SJSA1 (cell line): ENCODE measurements at places on chromosomes 2 and 18.
A peak's percentile ranks its signal among the peaks of the same experiment; 100 is the strongest.

- no peak for DNase-seq
These were observed 111.7 kb upstream of the CYRIA start for GRCh38 chr2:16777123-16777870.

GRCh38 chr2:136306836-136307235 is 188.9 kb upstream of the CXCR4 start:
- DNase-seq: no peak

- no peak for DNase-seq
These were observed 2115.5 kb upstream of the CELF4 start for GRCh38 chr18:39681061-39681460.

DNA sequence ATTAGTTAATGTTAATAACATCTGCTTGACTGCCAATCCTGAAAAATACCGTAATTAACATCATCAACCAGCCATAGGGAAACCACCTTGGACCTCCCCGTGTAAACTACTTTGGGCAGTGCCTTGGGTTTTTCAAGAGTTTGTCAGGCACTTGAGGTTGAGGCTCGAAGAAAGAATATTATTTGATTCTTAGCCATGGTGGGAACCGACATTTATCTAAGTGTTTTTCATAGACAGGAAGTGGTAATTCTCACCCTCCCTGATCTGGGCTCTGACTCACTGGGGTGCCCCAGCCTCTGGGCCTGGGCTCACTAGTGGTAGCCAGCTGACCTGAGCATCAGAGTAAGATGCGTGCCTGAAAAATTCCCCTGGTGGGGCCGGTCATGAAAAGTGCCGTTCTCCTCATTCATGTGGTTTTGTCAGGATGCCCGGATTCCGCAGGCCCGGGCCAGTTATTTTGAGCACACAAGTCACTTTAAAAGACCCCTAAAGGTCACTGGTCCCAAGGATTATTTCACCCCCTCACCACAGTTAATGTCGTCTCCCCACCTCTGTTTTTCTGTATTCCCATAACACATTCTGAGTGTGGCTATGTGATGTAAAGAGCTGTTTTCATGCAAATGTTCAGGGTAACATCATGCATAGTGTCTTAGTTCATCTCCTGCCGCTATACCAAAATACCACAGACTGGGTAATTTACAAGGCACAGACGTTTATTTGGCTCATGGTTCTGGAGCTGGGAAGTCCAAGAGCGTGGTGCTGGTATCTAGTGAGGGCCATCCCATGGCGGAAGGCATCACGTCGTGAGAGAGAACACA is 21.6 kb upstream of the SPATA3 start:
- DNase-seq: peak; percentile 92

GRCh38 chr2:218024871-218025270 is 22.1 kb upstream of the TNS1 start:
- DNase-seq: no peak

DNA sequence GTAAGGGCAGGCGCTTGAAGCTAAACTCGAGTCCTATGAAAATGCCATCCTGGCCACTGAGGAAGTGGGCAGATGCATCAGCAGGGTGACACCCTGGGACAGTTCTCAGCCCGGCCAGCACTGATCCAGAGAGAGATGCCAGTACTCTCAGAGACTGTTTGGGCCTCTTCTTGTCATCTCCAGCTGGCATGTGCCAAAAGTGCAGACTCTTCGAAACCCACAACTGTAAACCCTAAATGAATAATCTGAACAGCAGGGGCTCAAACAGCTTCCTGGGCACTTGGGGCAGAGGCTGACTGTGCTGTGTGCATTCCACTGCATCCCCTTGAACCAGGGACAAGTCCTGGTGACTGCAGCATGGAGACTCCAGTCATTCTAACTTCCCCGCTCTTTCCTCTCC is 204.2 kb upstream of the SMAD2 start:
- no peak for DNase-seq

DNA sequence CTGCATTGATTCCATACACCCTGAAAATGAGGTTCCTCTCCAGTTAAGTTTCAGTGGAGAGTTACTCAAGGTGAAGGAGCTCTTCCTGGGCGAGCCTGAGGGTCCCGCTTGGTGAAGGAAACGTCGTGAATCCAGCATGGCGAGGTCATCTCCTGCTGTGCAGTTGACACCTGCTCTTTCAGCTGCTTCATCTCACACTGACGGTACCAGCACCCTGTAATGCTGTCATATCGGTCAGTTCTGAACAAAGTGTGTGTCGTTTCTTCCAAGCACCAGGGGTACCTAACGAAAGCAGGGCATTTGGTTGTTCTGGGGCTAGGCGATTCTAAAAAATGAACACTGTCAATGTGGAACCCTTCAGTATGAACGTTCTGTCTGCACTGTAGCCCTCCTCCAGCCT is 52.6 kb downstream of the ITGB1BP1 start:
- no peak for DNase-seq

DNA sequence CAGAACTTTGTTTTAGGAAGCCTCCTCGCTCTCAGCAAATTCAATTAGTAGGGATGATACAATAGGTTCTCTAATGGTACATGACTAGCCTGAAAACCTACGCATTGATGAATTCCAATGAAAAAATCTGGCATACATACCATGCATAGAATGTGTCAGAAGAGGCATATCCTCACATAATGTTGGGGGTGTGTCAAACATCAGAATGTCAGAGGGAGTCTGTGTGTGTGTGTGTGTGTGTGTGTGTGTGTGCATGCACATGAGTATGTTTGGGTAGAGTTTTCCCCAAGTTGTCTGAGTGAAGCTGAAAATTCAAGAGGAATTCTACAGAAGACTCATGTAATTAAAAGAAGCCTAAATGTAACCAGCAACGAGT is 78.5 kb downstream of the FIGN start:
- DNase-seq: no peak

DNA sequence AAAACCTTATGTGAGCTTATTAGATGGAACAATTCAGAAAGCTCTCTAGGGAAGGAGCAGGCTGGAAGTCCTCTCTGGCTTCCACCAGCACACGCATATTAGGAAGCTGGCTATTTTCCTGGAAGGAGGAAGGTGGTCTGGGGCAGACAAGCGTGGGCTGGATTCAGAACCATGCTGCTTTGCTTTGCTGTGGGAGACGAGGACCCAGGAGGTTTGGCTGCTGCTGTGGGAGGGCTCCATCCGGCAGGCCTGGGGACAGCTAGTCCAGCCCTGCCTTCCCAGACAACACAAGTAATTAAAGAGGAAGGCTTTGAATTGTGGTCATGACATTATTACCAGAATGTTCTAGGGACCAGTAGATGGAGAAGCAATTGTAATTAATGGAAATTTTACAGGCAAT is 238.8 kb upstream of the MYT1L start:
- no peak for DNase-seq

- no peak for DNase-seq
These were observed 27.2 kb downstream of the SCYGR8 start for GRCh38 chr2:227772932-227773331.

GRCh38 chr2:190762566-190762965 is 113.7 kb downstream of the NAB1 start:
- no peak for DNase-seq

GRCh38 chr2:119808516-119809147 is 48.9 kb downstream of the PTPN4 start:
- DNase-seq: no peak

GRCh38 chr2:201406077-201406662 is 45.1 kb downstream of the TRAK2 start:
- DNase-seq: no peak

DNA sequence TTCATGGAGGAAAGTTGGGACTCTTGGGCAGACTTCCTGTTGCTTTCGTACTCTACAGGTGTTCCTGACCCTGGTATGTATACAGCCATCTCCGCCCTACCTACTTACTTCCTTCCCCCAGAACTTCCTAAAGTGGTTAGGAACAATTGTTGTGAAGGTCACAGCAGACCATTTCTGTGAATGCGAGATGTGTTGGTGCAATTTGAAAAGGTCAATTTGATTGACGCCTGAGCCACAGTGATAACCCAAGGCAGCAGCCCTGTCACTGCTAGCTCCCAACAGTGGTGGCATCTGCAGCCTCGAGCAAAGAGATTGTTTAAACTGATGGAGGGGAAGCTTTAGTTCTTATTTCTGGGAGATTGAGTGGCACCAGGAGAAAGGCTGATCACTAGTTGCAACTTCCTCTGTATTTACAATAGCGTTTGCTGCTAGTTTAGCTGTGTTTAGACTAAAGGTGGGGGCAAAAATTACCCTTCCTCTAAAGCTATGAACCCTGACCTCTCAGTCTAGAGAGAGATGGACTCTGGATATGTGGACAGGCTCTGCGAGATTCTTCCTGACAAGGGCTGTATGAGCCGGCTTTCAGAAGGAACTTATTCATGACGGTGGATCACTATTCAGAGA is 78.3 kb upstream of the MAP4K3 start:
- no peak for DNase-seq

DNA sequence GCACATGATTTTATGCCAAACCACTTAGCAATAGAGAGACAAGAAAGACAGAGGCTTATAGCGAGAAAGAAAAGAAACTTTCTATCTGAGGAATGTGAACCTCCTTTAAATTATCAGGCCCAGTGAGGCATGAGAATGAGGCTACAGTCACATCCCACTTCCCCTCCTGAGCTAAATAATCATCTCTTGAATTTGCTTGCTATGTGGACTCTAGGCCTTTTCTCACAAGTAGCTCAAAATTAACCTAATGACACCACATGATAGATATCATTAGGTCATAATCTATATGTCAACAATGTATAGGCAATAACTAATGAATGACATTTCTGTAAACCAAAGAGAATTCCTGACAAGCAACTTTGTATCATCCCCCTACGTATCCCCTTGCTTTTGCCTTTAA is 301.5 kb upstream of the MGAT5 start:
- DNase-seq: no peak

DNA sequence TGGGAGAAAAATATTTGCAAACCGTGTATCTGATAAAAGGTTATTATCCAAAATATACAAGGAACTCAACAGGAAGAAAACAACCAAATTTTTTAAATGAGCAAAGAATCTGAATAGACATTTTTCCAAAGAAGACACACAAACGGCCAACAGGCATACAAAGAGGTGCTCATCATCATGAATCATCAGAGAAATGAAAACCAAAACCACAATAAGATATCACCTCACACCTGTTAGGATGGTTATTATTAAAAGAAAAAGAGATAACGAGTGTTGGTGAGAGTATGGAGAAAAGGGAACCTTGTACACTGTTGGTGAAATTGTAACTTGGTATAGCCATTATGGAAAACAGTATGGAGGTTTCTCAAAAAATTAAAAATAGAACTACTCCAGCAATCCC is 463.3 kb downstream of the IRS1 start:
- no peak for DNase-seq

GRCh38 chr2:41111836-41112627 is 660.1 kb upstream of the SLC8A1 start:
- DNase-seq: no peak
